Daoy (cell line): ENCODE measurements at places on chromosomes 6 and 20.

GRCh38 chr6:138785079-138785478, 10.8 kb upstream of the ECT2L start:
- DNase-seq, result no peak

DNA sequence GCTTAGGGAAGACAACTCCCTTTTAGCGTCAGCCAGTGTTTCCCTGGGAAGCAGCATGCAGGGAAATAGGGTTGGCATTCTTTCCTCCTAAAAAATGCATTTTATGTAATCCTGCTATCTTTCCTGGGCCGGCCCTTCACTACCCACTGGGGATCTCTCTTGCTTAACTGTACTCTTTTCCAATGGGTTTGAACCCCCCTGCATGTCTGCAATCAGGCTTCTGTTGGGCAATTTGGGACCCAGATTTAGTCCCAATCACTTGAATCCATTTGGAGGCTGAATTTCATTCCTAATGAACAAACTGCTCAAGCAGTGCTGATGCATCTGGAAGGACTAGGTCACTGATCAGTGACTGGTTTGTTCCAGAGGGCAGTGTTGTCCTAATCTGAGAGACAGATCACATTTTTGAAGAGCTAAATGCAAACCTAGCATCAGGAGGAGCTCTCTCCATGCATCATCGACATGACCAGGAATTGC, 152.0 kb downstream of the TSHZ2 start:
- no peak for DNase-seq

GRCh38 chr6:31402324-31403282, 792 bp upstream of the MICA start:
- DNase-seq, result no peak

GRCh38 chr6:25312703-25313102, 33.5 kb downstream of the CARMIL1 start:
- peak; percentile 70 for DNase-seq
